ENCODE measurements at places on chromosomes 16 and 17. TPM values are rescaled to one million over a fixed set of nuclear protein-coding genes. Genes with fewer than 3 reads are reported as not detected.
A peak's percentile ranks its signal among the peaks of the same experiment; 100 is the strongest.

DNA sequence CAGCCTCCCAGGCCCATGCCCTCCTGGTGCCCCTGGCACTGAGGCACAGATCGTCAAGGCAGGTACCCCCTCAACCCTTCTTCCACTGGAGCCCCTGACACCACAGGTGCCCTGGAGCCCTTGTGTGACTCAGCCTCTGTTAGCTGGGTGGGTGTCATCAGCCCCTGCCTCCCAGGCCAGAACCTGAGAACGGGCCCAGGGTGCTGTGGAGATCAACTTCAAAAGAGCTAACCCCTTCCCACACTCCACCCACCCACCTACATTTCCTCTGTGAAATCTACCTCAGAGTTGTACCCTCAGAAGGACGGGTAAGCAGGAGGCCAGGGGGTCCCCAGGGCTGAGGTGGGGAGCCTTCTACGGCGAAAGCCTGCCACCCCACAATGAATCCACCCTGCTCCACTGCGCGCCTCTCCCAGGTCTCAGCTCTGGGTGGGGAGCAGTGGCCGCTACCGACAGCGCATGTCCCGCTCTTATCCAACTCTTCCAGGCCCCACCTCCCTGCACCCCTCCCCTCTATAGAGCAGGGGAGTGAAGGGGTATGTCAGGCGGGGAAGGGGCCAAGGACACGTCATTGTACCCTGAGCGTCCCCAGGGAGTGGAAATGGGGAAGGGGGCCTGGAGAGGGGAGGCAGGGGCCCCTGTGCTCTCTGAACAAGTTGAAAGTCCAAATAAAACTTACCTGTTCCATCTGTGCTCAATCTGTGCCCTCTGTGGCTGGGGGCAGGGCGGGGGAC is 17.6 kb downstream of the TBKBP1 start:
- H3K36me3 ChIP-seq, result peaks cover 12% of the 10 kb centered on the region
- no peak for DNase-seq
- H3K27me3 ChIP-seq, result peaks cover 46% of the 10 kb centered on the region
- H3K4me1 ChIP-seq, result 0 out of 2 replicates have a peak, but pooled peaks cover 1% of the 10 kb centered on the region

DNA sequence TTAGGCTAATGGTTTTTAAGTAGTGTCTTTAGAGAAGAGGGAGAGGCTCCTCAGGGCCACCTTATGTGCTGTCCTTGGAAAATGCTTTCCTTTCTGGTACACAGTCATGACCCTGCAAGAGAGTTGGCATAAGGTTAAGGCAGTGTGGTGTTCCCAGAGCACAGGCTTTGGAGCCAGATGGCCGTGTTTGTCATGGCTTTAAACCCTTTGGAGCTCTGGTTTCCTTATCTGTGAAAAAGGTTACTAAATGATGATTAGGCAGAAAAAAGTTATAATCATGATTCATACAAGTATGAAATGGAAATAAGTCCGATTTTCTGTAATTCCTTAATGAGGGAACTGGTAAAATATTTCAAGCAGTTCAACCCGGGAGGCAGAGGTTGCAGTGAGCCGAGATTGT is 13.2 kb downstream of the UTP4 start:
- peak; percentile 17 for DNase-seq
- H3K4me1 ChIP-seq, result peaks cover 2% of the 10 kb centered on the region
- H3K4me3 ChIP-seq, result no peak overlapping the region
- H3K27ac ChIP-seq, result peak overlapping the region; percentile 75
- peaks cover 35% of the 10 kb centered on the region for H3K36me3 ChIP-seq

GRCh38 chr16:62638324-62638911 is 602.2 kb upstream of the CDH8 start:
- no peaks in the 10 kb centered on the region for H3K4me1 ChIP-seq
- no peak overlapping the region for H3K27ac ChIP-seq
- H3K4me3 ChIP-seq, result no peak overlapping the region
- no peaks in the 10 kb centered on the region for H3K27me3 ChIP-seq

- no peaks in the 10 kb centered on the region for H3K36me3 ChIP-seq
- H3K4me1 ChIP-seq, result no peaks in the 10 kb centered on the region
- no peak overlapping the region for H3K27ac ChIP-seq
Observed at GRCh38 chr16:63581570-63581969, 1540.3 kb downstream of the CDH11 start.

DNA sequence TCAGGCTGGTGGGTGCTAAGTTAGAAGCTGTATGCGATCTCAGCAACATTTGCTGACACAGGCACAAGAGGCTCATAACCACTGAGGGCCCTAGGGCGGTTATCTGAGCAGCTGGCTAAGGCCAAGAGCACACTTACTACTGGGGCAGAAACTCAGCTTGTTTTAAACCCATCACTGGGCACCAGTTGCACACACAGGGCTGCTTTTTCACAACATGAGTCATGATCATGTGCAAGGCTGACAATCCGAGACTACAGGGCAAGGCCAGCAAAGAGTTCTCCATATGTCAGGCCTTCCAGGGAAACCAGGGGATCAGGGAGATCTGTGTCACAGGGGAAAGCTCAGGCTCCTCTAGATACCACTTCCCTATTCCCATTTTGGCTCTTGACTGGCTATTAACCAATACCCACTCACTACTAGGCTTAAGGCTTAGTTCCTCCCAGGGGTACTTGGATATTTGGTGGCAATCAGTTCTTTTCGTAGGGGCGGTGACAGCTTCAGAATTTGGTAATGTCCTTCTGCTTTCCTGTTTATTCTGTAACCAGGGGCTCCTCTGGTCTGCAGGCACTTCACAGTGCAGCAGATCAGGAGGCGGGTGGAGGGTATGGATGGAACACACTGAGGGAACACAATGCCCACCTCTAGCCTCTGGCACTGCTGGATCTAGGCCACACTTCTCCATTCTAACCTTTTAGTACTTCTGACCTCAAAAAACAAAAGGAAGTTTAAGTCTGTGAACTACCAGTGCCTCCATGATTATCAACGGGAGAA is 44.9 kb upstream of the ERN1 start:
- H3K4me3 ChIP-seq, result no peak overlapping the region
- DNase-seq, result peak; percentile 71
- H3K4me1 ChIP-seq, result peaks cover 4% of the 10 kb centered on the region
- no peak overlapping the region for H3K27ac ChIP-seq
- H3K27me3 ChIP-seq, result no peaks in the 10 kb centered on the region
- peaks cover 7% of the 10 kb centered on the region for H3K36me3 ChIP-seq

DNA sequence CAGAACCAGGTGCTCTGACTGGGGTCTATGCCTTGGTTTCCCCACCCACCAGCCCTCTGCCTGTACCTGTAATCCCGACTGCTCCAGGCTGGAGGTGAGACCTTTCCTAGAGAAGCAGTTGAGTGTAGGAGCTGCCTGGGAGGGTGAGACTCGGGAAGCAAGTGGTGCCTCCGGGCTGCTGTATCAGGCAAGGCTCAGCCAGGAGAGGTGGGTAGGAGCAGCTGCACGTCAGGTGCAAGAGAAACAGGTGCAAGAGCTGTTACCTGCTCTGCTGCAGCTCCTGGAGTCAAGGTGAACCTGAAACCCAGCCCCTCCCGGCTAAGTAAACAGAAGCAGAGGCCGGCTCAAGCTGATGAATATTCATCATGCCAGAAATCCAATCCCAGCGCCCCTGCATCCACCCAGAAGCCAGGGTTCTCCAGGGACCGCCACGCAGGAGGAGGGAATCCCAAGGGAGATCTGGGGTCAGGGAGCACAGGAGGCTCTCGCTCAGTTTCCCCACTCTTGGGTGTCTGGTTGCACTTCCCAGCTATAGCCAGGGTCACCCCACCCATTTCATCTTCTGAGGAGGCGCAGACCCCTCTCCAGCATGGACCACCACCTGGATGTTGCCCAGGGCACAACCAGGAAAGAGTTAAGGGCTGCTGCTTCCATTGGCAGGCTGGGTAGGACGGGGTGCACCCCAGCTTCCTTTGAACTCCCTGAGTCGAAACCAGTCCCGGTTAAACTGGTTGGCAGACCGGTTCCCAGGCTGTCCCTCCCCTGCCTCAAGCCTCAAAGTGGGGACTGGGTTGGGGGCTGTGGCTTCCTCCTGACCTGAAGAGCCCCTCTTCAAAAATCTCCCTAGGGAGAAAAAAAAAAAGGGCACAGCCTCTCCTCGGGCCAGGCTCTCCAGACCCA is at the start of gene PRR15L:
Gene PRR15L, minus strand, starts transcription at position 293 of the 900 bp plus-strand sequence. CDS start 4,649 bp downstream, outside the sequence.
- H3K4me3 ChIP-seq, result no peak within 1 kb of the TSS
- H3K4me1 ChIP-seq, result peaks cover 5% of the 10 kb centered on the region
- DNase-seq, result no peak
- H3K36me3 ChIP-seq, result no peaks in the 10 kb centered on the region

DNA sequence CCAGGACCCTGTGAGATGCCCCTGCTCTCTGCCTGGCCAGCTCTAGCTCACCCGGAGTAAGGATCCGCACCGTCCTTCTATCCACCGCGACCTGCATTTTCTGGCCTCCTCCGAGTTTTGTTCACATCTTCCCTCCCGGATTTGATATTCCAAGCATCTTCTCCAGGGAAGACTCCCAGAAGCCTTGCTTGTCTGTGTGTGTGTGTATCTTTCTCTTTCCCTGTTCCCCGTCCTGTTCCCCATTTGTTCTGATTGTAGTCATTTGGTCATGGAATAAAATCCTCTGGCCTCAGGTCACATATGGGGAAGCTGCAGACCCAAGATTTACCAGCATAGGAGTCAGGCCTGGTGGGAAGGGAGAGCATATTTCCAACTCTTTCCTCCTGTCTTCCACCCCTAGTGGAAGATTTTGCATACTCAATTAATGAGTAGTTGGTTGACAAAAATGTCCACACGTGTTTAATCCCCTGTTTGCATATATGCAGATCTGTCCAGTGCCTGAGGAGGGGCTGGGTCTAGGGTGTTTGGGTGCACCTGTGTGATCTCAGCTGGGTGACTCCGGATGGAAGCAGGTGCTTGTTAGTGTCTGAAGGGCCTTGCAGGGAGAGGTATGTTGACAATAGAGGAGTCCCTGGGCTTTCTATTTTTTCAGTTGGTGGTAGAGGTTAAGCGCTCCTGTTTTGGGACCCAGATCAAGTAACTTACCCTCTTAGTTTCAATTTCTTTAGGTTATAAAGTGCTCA is 1.9 kb downstream of the PRAC1 start:
- no peaks in the 10 kb centered on the region for H3K4me1 ChIP-seq
- DNase-seq, result no peak
- no peaks in the 10 kb centered on the region for H3K36me3 ChIP-seq
- H3K4me3 ChIP-seq, result no peak overlapping the region

GRCh38 chr17:33261820-33262219 is 31.3 kb downstream of the ASIC2 start:
- H3K4me3 ChIP-seq, result no peak overlapping the region
- H3K36me3 ChIP-seq, result no peaks in the 10 kb centered on the region
- peaks cover 9% of the 10 kb centered on the region for H3K4me1 ChIP-seq
- peaks cover 2% of the 10 kb centered on the region for H3K27me3 ChIP-seq

Gene INCA1
- under 0.01 TPM for total RNA-seq

Gene AGRP
- not detected for total RNA-seq

Gene TMEM98
- total RNA-seq, result 173 TPM

Gene EIF3CL
- 119 TPM for total RNA-seq

Gene CACNB1
- total RNA-seq, result 2.5 TPM

Measured in IMR-90 (cell line).